ENCODE measurements at places on chromosomes 5 and 9.

- DNase-seq, result no peak
Measured at GRCh38 chr5:117065800-117066199, 491.2 kb upstream of the SEMA6A start.

- no peak for DNase-seq
Measured at GRCh38 chr9:88537761-88538091, 2.7 kb downstream of the NXNL2 start.

GRCh38 chr5:35956429-35956828, 18.0 kb upstream of the CAPSL start:
- DNase-seq, result no peak

- DNase-seq, result no peak
Measured at GRCh38 chr5:43616535-43616934, 13.6 kb downstream of the NNT start.

DNA sequence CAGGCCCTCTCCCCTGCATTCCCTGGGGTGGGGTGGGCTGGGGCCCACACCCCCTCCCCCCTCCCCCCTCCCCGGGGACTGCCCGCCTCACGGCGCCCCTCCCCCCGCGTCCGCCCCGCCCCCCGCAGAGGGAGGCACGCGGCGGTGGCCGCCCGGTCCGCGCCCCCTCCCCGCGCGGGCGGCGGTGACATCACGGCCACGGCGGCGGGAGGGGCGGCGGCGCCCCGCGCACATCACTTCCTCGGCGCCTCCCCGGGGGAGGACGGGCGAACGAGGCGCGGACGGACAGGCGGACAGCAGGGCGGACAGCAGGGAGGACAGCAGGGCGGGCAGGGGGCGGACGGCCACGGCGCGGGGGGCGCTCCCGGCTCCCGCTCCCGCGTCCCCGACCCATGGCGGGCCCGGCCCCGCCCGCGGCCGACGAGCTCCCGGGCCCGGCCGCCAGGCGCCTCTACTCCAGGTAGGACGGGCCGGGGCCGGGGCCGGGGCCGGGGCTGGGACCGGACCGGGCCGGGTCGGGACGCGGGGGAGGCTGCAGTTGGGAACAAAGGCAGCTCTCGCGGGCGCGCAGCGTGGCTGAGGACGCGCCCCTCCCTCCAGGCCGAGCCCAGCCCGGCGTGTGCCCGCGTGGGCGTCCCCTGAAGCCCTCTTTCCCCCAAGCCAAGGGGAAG, at the start of gene GPSM1:
GPSM1 (plus strand) TSS at position 236 of the 671 bp plus-strand sequence; CDS start at position 393, 157 bp downstream.
- no peak for DNase-seq

DNA sequence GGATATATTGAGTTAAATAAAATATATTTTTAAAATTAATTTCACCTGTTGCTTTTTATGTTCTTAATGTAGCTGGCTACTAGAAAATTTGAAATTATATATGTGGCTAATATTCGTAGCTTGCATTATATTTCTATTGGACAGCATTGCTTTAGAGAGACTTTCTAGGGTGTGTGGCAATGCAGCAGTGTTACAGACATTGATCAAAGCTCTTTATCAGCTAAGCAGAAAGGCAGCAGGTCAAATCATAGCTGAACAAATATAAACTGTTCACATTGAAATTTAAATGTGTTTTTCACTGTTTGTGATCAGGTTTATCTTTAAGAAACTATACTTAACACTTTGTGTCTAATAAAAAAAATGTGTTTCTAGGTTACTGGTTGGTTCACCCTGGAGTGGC, 52.6 kb downstream of the ITGA2 start:
- DNase-seq, result no peak

DNA sequence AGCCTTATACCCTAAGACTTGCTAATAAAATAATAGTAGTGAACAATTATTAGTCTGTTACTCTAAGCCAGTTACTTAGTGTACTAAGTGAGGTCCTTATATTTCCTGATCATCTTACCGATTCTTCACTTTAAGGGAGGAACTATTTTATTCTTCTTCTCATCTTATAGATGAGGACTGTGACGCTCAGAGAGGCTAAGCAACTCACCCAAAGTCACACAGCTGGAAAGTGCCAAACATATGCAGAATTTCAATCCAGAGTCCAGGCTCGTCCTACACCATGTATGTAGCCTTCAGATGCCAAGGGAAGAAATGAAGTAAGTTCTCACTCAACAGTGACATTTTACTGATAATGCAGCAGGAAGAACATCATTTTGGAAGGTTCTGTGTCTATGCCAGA, 34.4 kb upstream of the ARAP3 start:
- peak; percentile 1 for DNase-seq

DNA sequence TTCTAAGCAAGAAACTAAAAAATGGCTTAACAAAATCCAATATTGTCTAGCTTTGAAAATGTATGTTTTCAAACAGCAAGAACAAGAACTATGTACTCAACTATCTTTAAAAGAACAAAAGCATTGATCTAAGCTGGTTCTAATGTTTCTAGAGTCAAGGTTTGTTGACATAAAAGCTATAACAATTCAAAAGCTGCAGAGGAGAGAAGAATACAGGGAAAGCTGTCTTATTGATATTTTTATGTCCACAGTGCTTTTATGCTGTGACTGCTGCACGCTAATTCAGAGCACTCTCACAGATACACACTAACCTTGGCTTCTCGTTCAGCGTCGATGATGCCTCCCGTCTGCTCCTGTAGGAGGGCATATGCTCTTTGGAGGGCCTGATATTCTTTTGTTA, 129.5 kb upstream of the DPYSL3 start:
- DNase-seq, result no peak

GRCh38 chr5:3417376-3417943, 178.2 kb upstream of the IRX1 start:
- no peak for DNase-seq

DNA sequence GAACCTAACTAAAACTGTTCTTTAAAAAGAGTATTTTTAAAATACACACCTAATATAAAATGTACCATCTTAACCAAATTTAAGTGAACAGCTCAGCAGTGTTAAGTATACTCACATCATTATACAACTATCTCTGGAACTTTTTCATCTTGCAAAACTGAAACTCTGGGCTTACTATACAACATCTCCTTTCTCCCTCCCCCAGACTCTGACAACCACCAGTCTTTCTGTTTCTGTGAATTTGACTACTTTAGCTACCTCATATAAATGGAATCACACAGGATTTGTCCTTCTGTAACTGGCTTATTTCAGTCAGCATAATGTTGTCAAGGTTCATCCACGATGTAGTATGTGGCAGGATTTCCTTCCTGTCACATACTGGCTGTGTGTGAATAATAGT, 93.5 kb downstream of the FOXD1 start:
- no peak for DNase-seq

GRCh38 chr9:4986296-4986695, 1.2 kb downstream of the JAK2 start:
- DNase-seq, result no peak

All from cardiac septum (tissue), 1 donor.